ENCODE measurements at places on chromosomes 1 and 21.

DNA sequence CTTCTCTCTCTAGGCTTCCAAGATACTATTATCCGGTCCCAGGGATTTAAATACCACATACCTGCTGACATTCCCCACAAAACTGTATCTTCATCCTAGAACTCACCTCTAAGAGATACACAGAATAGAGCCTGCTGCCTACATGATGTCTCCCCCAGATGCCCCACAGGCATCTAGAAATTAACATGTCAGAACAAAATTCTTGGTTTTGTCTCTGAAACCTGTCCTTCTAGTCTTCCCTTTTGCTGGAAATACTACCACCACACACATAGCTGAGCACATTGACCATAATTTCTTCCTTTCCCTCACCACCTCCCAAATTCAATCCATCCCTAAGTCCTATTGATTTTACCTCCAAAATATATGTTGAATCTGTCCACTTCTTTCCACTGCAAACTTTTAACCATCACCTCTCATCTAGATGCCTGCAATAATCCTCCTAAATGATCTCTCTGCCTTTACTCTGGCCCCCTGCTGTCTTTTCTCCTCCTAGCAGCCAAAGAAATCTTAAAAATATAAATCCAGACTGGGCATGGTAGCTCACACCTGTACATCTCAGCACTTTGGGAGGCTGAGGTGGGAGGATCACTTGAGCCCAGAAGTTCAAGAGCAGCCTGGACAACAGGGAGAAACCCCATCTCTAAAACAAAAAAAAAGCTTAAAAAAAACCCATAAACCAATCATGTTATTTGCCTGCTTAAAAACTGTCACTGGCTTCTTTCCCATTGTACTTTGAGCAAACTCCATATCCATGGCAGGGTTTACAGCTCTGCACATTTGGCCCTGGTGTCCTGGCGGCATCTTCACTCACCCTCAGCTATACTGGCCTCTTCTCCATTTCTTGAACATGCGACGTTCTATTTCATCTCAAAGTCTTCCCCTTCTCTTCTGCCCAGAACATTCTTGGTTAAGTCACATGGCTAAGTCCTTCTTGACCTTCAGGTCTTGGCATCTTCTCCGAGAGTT lies 6.2 kb upstream of the FAM76A start:
- DNase-seq: no peak

DNA sequence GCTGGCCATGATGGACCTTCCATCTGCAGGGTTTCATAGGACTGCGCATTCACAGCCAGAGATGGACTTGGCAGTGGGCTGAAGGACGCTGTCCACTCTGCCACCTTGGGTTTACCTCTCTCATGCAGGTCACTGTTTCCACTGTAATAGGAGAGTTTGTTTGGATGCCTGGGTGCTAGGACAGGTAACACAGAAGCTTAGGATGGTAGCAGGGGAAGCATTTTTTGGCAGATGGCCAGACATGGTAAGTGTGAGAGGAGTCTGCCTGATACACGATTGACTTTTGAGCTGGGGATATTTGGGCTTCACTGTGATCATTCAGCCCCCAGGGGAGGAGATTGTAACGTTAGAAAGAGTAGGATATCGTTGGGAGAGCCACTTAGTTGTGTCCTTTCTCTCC lies 11.8 kb downstream of the PSEN2 start:
- no peak for DNase-seq

GRCh38 chr1:3470650-3471355 lies 16.3 kb downstream of the ARHGEF16 start:
- DNase-seq: no peak

DNA sequence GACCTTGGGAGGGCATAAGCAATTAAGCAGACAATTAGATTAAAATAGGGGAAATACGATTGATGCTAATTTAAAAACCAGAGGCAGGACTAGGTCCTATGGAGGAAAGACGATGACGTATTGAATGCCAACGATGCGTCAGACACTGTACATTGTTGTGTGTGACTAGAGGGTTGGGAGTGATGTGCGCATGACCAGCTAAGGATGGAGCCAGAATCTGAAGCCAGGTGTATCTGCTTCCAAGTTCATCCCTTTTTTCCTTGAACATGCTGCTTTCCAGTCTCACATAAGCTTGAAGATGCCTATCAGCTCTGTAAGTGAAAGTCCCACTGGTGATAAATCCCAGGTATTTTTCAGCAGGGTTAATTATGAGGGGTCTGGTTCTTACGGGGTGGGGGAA lies 576.2 kb downstream of the MATN1 start:
- DNase-seq: no peak

- DNase-seq: no peak
These were observed 705 bp downstream of the UROD start for GRCh38 chr1:45012639-45013278.

GRCh38 chr1:20083178-20083944 lies 13.4 kb downstream of the PLA2G5 start:
- DNase-seq: no peak

DNA sequence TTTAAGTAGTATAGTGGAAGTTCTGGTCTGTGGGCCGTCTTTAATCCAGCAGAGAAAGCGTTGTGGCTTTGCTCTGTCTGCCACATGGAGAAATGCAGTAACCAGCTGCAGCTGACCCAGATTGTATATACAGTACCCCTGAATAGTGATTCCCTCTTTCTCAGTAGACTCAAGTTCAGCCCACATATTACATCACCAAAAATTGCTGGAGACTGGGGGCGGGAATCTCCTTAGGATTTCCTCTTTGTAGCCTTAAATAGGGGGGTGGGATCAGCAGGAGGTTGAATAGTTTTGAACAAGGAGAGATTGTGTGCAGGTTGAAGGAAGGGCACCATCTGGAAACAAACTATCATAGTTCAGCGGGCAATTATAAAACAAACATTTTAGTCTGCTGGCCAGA lies at the start of gene ANGPTL1:
TSS of gene ANGPTL1 (minus strand) at position 134 of the 400 bp plus-strand sequence. CDS start 5,301 bp downstream, outside the sequence.
- DNase-seq: no peak

DNA sequence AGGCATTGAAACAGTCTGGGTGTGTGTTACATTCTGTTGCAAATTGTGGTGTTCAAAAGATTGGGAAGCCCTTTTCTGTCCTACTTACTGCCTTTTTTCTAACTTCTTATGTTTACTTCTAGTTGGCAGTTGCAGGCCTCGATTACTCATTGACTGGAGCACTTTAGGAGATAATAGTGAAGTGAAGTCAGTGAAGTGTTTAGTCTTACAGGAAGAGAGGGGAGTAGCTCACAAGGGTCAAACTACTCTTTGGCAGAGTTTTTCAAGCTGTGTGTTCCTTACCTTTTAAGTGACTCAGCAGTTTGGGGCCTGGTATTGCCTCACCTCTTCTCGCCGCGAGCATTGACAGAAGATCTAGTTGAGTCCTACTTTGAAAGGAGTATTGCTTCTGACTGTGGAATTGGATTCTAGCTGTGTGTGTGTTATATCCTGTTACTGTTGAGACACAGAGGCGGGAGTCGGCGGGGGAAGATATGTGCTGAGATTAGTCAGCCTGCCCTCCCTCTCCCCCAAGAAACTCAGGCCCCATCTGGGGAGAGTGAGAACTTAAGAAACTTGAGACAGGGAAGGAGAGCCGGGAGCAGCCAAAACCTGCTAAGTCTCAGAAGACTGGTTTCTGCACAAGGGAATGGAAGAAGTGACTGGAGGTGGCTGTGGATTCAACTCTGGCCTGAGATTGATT lies 19.3 kb downstream of the AHCYL1 start:
- DNase-seq: no peak

- DNase-seq: no peak
These were observed 4.1 kb downstream of the GRHL3 start for GRCh38 chr1:24323281-24323680.

- DNase-seq: no peak
These were observed 68.7 kb downstream of the CASZ1 start for GRCh38 chr1:10727751-10728232.

- DNase-seq: no peak
These were observed 120.1 kb downstream of the PLPP3 start for GRCh38 chr1:56459260-56459659.

GRCh38 chr1:161047436-161048420 lies 2.0 kb upstream of the USF1 start:
- no peak for DNase-seq

GRCh38 chr1:180181048-180181447 lies 26.4 kb downstream of the QSOX1 start:
- no peak for DNase-seq

- no peak for DNase-seq
These were observed 17.0 kb downstream of the CFAP126 start for GRCh38 chr1:161350671-161351070.

DNA sequence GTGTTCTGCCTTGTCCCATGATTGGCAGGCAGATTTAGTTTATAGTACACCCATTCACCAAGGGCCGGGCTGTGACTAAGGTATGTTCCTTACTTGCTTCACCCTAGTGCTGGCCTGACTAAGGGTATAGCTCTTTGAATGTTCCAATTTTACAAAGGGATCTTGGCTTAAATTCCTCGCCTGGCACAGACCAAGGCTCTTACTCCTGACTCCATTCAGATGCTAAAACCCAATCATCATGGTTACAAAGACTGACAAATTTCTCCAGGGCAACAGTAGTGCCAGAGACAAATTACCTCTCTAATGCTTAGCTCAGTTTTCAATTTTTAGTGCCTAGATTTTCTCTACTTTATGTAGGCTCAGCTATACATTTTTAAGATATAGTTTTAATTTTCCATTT lies 11.5 kb upstream of the C1orf53 start:
- DNase-seq: no peak

DNA sequence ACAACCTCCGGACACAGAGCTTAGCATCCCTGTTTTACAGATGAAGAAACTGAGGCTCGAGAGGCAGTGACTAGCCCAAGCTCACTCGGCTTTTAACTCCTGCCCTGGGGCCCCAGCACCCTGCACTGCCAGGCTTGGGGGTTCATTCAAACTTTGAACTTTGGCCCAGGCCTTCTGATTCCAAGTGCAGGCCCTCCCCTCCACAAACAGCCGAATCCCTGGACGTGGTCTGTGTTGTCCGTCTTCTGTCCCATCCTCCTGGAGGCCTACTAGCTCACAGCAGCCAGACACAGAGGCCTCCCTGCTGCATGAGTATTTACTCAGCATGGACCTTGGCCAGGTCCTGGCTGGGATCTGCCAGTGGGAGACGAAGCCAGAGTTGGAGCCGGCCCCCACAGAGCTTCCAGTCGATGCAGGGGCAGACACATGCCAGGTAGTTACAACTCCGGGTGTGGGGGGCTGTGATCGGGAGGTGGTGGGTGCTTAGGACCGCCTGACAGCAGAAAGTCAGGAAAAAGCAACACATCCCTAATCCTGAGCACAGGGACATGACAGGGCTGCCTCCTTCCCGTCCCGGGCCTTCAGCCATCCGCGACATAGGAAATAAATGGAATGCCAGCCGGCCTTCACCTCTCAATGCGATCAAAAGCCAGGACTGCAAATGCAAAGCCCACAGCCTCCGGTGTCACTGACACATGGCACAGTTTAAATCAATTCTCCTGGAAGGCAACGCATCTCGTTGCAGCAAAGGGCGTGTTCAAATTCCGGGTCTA lies 7.4 kb downstream of the IFFO2 start:
- DNase-seq: no peak

- DNase-seq: no peak
These were observed 179.8 kb downstream of the DYRK1A start for GRCh38 chr21:37546299-37546908.

DNA sequence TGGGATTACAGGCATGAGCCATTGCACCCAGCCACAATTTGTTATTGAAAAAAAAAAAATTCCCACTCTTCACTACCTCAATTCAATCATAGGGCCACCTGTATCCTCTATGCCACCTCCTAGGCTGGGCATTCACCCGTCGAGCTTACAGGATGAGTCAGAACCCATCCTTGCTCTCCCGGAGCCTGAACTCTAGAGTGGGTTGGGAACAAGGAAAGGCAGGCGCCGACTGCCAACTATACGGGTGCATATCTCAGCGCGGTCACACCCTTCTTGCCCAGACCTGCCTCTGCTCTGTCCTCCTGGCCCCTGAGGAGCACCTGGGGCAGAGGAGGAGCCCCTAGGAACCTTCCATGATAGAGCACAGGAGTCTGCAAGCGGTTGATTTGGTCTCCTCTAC lies 21.4 kb upstream of the LBR start:
- no peak for DNase-seq

Measured in T-helper 22 cell (primary cell).